ENCODE measurements at places on chromosomes 6 and 20. TPM values are rescaled to one million over a fixed set of nuclear protein-coding genes. Genes with fewer than 3 reads are reported as not detected.

The PSORS1C2 gene
- total RNA-seq = not detected

The FAM217A gene
- total RNA-seq = not detected

The CCN2 gene
- total RNA-seq = not detected

The PTPRT gene
- total RNA-seq = not detected

The PGC gene
- not detected for total RNA-seq

The APOM gene
- total RNA-seq = 4.5 TPM
